Activated CD4-positive, alpha-beta T cell treated with anti-CD3 and anti-CD28 coated beads for 48 hours (primary cell): ENCODE measurements at places on chromosomes 3 and 15.

- no peak for DNase-seq
These were observed 433.8 kb upstream of the RBMS3 start for GRCh38 chr3:28846971-28847478.

GRCh38 chr15:68795298-68795848, 25.3 kb downstream of the ANP32A start:
- DNase-seq, result peak; percentile 82

DNA sequence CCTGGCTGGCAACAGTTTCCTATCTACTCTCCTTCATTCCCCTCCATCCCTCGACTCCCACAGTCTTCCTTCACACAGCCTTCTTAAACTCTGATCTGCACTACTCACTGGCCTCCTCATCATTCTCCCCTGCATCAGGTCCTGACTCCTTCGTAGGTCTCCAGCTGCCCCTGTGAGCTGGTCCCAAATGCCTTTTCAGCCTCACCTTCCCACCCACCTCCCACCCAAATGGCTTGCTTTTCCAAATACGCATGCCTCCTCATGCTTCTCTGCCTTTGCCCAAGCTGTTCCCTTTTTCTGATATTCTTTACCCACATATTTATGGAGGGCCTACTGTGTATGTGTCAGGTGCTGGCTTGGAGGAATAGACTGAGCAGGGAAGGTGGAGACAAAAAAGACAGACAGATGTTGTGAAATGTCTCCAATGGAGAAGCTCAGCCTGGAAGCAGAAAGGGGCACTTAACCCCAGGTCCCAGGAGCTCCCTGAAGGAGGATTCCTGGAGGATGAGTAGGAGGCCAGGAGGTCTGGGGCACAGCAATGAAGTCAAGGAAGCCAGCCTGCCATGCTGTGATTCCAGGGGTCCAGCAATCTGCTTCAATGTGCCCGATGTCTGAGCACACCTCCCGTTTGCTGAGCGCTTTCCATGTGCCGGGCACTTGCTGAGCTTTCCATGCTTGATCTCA, 252.2 kb downstream of the SHQ1 start:
- DNase-seq, result no peak

- DNase-seq, result no peak
These were observed 120.2 kb upstream of the IGSF10 start for GRCh38 chr3:151581035-151581434.

GRCh38 chr3:98770261-98771039, 7.3 kb downstream of the ST3GAL6 start:
- DNase-seq, result no peak

GRCh38 chr15:63407612-63408011, 26.0 kb upstream of the CA12 start:
- no peak for DNase-seq

DNA sequence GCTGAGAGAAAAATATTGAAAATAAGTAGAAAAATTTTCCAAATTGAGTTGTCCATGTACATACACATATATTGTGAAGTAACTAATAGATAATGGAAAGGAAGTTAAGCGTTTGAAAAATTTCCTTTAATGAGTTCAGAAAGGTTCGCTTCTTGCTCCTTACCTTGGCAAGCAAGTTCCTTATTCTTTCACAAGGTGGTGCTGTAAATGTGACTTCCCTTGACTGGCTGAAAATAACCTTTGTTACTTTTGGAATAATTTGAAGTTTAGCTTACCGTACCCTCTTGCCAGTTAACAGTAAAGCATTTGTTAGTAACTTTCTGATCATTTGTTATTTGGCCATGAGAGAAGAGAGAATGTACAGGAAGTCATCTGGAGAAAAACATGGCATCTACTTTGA, 41.6 kb downstream of the PYDC2 start:
- DNase-seq, result no peak

DNA sequence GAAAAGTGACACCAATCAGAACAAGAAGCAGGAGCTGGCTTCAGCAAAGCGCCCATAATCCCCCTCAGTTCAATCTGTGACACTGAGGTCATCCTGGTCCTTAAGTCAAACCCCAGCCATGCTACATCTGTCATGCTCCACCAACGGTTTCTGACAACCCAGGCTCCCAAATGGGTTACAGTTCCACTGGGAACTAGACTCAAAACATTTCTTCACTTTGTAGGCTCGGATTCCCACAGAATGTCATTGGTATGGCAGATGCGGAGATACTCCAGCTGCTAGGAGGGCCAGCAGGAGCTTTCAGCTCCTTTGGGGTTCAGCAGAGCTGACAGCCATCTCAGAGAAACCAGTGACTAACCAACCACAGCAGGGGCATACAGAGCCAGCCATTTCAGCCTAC, 48.9 kb downstream of the SUMF1 start:
- peak; percentile 38 for DNase-seq

- no peak for DNase-seq
These were observed 134.2 kb upstream of the LIPC start for GRCh38 chr15:58297639-58298038.

DNA sequence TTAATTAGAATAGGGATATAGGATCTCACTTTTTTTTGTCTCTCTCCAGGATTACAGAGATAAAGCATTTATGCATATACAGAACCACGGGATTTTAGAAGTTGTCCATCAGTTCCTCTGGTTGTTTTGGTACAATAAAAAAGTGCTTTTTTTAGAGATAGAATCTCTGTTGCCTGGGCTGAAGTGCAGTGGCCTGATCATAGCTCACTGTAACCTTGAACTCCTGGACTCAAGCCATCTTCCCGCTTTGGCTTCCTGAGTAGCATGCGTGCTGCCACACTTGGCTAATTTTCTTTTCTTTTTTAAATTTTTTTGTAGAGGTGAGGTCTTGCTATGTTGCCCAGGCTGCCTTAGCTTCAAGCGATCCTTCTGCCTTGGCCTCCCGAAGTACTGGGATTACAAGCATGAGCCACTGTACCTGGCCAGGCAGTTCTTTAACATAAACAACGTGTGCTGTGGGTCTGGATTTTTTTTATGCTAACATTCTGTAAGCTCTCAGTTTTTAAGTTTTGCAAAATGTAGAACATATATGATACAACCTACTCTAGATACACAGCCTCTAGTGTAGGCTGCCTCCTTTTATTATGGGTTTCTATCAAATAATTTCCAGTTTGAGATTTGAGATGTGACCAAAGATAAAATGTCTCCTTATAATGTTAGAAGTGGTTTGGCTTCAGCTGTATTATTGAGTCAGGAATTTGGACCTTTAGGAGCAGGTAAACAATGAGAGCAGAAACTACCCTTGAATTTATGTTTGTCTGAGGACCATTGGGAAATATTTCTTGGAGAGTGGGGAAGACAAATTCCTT, 57.4 kb upstream of the ULK4 start:
- no peak for DNase-seq

DNA sequence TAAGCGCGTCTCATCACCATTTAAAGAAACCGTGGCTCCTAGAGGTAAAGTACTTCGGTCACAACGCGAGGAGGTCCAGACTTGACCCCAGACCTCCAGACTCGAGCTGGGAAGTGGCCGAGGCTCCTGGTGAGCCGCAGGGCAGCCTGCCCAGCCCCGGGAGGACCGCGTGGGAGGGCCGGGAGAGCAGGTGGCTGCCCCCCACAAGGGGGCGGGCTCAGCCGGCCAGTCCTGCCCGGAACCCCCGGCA, at the start of gene SLC27A2:
Gene SLC27A2 (plus strand): TSS at position 228 of the 250 bp plus-strand sequence. CDS start 232 bp downstream, outside the sequence.
- no peak for DNase-seq

GRCh38 chr15:71707230-71708050, 102.9 kb upstream of the NR2E3 start:
- no peak for DNase-seq
